NCI-H2081 (cell line): ENCODE measurements at places on chromosomes 3 and 15.

- DNase-seq = no peak
Measured at GRCh38 chr3:11389386-11390268, 117.4 kb downstream of the ATG7 start.

DNA sequence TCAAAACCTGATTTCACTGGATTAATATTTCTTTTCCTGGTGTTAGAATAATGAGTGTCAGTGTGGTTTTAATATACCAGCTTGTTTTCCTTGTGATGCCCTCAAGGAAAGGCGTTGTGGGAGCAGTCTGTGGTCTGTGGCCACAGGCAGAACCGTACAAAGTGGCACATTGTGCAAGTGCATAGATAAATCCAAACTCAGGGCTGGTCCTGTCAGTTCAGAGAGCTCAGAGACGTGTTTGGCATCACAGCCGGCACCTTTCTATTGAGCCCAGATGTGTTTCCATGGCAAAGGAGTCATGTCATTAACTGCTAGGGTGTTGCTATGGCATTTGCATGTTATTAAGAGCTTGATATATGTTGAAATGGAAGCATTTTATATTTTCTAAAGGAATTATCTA lies 289.9 kb upstream of the RASGRP1 start:
- DNase-seq = no peak

GRCh38 chr3:155079746-155080487 lies at the start of gene MME:
TSS of gene MME (plus strand) at chr3:155080319. CDS start at chr3:155084168, 3,849 bp downstream.
- DNase-seq = peak; percentile 27

DNA sequence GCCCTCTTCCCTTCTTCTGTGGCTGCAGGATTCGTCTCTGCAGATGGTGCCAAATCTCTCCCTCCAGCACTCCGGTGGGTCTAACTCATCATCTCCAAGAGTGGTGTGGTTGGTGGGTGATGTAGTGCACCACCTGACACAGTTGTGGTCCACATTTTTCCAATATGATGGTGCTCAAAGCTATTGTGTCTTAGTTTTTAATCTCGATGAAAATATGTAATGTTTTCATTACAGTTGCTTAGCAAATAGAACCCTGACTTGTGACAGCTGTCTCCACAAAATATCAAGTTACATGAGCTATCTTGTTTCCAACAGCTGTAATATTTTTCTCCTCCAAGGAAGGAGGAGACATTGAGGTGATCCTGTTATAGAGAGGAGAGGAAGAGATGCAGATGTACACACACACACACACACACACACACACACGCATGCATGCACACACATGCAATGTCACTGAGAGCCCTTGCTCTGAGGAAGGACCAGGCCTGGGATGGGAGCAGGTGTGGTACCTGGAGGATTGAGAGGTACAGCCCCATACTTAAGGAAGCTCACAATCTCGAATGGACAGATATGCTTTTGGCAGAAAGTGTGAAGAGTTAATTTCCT lies 15.7 kb upstream of the ESYT3 start:
- DNase-seq = no peak

DNA sequence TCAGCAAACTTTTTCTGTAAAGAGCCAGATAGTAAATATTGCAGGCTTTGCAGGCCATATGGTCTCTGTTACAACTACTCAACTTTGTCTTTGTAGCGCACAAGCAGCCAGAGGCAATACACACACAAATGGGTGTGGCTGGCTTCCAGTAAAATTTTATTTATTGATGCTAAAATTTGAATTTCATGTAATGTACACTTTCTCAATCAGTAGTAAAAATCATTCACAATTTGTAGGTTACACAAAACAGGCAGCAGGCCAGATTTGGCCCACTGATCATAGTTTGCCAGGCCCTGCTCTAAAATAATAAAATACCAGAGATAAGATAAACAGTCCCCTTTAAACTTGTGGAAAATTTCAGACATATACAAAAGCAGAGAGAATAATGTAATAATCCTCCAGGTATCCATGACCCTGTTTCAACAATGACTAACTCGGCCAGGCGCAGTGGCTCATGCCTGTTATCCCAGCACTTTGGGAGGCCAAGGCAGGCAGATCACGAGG lies 330.3 kb downstream of the SHQ1 start:
- DNase-seq = no peak

GRCh38 chr3:81045976-81046375 lies 715.5 kb downstream of the GBE1 start:
- DNase-seq = no peak

DNA sequence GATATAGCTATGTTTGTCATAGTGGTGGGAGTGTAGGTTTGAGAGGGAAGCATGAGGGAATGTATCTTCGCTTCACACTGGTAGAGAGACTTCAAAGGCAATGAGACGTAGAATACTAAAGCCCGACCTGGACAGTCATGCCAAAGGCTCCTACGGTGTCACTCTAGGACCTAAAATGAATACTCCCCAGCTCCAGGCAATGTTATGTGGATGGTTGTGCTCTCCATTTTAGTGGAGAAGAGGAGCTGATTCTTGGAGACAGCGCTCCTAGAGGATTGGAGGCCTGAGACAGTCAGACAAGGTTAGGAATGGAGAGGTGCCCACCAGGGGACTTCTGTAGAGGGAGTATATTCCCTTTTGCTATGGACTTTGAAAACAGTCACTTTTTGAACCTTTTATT lies 260.1 kb downstream of the MEX3B start:
- DNase-seq = no peak
